K562 (cell line): ENCODE measurements at places on chromosomes 1 and 21. TPM values are rescaled to one million over a fixed set of nuclear protein-coding genes. Genes with fewer than 3 reads are reported as not detected.

- no peaks in the 10 kb centered on the region for H3K27me3 ChIP-seq
- H3K4me3 ChIP-seq, result no peak overlapping the region
- H3K4me1 ChIP-seq, result no peaks in the 10 kb centered on the region
- no peaks in the 10 kb centered on the region for H3K36me3 ChIP-seq
- no peak for DNase-seq
- no peak overlapping the region for H3K27ac ChIP-seq
Observed at GRCh38 chr1:159584536-159584935, 3.1 kb upstream of the APCS start.

DNA sequence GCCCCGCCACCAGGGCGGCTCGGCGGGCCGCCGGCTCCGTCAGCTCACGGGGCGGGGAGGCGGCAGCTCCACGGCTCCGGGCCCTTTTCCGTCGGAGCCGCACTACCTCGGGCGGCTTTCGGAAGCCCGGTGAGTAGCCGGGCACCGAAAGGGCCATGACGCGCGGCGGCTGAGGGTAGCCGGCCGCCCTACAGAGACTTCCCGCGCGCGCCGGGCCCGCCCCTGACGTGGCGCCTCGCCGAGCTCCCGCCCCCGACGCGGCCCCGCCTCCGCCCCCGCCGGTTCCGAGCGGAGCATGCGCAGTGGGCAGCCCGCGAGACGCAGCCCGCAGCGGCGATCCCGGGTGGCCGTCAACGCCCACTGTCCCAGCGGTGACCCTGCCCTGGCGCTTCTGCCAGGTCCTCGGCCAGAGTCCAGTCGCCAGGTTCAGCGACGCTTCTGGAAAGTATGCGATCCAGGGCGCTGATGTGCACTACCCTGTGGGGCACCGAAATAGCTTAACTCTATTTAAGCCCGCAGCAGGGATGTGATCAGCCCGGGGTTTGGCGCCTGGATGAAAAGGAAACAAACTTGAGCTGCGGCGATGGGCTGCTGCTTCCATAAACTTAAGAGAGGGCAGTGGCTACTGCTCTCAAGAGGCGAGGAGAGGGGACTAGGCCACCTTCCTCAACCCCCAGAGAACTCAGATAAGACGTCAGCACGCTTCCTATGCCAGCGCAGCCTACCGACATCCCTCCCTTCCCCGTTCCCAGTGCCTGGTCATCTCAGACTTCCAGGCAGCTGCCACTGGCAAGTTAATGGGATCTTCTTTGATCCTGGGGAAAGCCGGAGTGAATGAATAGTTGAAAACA is at the start of gene DONSON:
Gene DONSON (minus strand): TSS at position 200 of the 851 bp plus-strand sequence. CDS start 43 bp downstream, at position 157.
- peak within 1 kb of the TSS; percentile 89 for H3K4me3 ChIP-seq
- H3K36me3 ChIP-seq, result peaks cover 31% of the 10 kb centered on the region
- H3K27ac ChIP-seq, result peak within 1 kb of the TSS; percentile 53
- H3K27me3 ChIP-seq, result no peaks in the 10 kb centered on the region

DNA sequence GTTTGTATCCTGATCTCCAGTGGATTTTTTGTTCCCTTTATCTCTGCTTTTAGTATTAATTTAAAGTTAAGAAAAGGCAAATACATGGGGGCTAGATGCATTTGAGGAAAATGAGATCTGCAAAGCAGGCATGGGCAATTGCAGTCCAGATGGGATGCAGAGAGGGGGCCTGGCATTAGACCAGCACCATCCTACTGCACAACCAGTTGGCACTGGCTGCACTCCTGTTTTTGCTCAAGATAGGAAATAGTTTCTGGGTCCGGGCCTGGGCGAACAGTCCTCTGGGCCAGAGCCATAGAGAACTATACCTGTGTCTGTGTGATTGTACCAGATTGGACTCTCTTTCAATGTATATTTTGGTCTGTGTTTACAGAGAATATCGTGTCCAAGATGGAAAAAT is 34.0 kb upstream of the LEPR start:
- peaks cover 97% of the 10 kb centered on the region for H3K36me3 ChIP-seq
- no peak for DNase-seq
- H3K4me3 ChIP-seq, result no peak overlapping the region
- no peak overlapping the region for H3K27ac ChIP-seq
- no peaks in the 10 kb centered on the region for H3K27me3 ChIP-seq

Gene SLAMF1
- total RNA-seq, result 0.11 and 0.22 TPM in 2 replicates

GRCh38 chr1:201285846-201286245 is 2.5 kb downstream of the PKP1 start:
- no peaks in the 10 kb centered on the region for H3K36me3 ChIP-seq
- peaks cover 91% of the 10 kb centered on the region for H3K27me3 ChIP-seq
- peaks cover 9% of the 10 kb centered on the region; the same call in 1 of the 2 replicates for H3K4me1 ChIP-seq
- DNase-seq, result no peak

DNA sequence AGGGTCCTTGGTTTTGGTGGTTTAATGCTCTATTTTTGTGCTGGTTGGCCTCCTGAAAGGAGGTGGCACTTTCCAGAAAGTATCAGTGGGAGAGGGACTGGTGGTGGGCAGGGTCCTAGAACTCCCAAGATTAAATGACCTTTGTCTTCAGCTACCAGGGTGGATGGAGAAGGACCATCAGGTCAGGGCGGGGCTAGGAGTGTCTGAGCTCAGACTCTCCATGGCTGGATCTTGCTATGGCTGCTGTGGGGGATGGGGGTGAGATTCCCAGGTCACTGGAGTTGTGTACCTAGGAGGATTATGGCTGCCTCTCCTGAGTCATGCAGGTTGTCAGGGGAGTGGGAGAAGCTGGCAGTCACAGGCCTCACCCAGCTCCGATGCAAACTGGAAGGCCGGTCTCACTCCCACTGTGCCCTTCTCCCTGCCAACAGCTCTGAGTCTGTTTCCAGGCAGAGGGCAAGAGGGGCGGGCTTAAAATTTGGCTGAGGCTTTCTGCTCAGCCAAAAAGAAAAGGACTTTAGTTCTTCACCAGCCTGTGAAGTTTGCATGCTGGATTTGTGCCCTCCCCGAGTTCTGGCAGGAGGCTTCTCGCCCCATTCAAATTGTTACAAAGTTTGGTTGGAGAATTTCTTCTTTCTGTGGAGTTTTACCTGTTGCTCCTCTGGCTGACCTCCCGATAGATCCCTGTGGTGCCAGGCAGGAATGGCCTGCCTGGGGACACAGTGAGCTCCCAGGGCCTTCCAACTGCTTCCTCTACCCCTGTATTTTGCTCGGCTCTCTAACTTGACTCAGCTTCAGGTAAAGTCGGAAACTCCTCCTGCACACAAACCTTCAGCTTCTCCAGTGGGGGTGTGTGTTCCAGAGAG is 13.1 kb upstream of the KYAT3 start:
- H3K4me3 ChIP-seq, result no peak overlapping the region
- no peaks in the 10 kb centered on the region for H3K4me1 ChIP-seq
- H3K36me3 ChIP-seq, result no peaks in the 10 kb centered on the region
- DNase-seq, result no peak
- peaks cover 16% of the 10 kb centered on the region for H3K27me3 ChIP-seq

GRCh38 chr1:234559902-234560676 is 49.9 kb downstream of the IRF2BP2 start:
- no peak for DNase-seq
- no peaks in the 10 kb centered on the region for H3K27me3 ChIP-seq
- H3K36me3 ChIP-seq, result no peaks in the 10 kb centered on the region
- H3K27ac ChIP-seq, result no peak overlapping the region
- H3K4me3 ChIP-seq, result no peak overlapping the region
- H3K4me1 ChIP-seq, result peaks cover 11% of the 10 kb centered on the region

Gene BARHL2
- 0.11 TPM in 2 replicates for total RNA-seq
